ENCODE measurements at places on chromosomes 5 and 9.

DNA sequence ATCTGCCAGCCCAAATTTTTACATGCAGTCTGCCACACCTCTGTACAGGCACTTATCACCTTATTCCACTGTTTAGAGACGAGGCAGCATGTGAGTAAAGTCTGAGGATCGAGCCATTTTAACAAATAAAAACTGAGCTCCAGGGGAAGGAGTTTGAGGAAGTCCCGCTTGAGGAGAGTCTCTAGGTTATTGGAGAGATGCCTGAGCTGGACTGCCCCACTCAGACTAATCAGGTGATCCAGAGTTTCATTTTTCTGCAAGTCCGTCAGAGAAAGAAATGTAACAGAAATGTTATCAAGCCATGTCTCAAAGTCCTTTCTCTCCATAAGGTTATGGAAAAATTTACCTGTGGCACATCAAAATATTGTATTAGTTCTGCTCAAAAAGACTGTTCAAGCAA is 5.3 kb downstream of the FBXW2 start:
- no peak for DNase-seq

- no peak for DNase-seq
These were observed 290.5 kb downstream of the DOCK8 start for GRCh38 chr9:504921-505740.

GRCh38 chr5:143886096-143886495 is 74.1 kb downstream of the HMHB1 start:
- DNase-seq = no peak

GRCh38 chr5:155591273-155591672 is 577.7 kb downstream of the KIF4B start:
- DNase-seq = no peak

GRCh38 chr5:150710165-150710564 is 9.3 kb upstream of the RBM22 start:
- DNase-seq = no peak

DNA sequence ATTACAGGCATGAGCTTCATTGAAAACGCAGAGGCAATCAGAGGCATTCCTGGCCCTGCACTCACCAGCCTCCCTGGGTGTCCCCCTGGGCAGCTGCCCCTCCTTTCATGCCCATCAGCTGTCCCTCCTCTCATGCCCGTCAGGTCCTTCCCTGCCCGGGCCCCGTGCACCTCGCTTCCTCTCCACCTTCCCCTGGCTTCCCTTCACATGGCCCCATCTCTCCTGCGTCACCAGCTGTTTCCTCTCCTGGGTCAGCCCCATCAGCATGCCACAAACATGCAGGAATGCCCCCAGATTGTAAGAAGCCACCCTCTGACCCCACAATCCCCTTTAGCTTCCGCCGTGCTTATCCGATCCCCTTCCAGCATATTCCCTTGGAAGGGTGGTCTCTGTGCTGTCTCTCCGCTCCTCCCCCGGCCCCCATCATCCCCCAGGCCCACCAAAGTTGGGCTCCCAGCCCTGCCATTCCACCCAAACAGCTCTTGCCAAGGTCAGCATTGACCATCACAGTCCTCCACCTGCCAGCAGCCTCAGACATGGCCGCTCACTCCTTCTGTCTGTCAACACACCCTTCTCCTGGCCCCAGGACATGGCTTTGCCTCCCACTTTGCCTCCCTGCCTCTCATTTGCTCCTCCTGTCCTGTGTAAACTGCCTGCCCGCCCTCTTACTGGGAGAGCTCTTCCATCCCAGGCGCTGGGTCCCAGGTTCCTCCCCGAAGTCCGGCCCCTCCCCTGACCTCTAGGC is 98.6 kb upstream of the IER5L start:
- DNase-seq = no peak

GRCh38 chr9:71368157-71368556 is 246.7 kb upstream of the TRPM3 start:
- no peak for DNase-seq

DNA sequence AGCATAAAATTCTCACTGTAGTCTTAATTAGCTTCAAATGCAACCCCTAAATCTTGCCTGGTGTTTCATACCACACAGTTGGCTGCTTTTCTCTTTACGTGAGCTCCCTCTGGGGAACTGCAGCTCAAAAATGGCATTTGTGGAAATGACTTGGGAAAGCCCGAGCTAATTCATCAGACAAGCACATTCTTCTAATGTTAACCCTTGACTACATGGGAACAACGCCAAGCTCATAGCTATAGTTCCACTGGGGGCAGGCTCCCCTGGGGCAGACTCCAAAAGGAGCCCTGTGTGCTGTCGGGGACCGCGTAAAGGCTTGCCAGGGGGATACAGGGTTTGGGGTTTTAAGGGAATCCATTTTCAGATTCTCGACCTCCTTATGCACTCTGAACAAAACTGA is 301.4 kb upstream of the DAP start:
- DNase-seq = no peak

- no peak for DNase-seq
These were observed 52.1 kb downstream of the BARX1 start for GRCh38 chr9:93902780-93903655.

- no peak for DNase-seq
These were observed 509.5 kb upstream of the PAPPA start for GRCh38 chr9:115643948-115644727.

DNA sequence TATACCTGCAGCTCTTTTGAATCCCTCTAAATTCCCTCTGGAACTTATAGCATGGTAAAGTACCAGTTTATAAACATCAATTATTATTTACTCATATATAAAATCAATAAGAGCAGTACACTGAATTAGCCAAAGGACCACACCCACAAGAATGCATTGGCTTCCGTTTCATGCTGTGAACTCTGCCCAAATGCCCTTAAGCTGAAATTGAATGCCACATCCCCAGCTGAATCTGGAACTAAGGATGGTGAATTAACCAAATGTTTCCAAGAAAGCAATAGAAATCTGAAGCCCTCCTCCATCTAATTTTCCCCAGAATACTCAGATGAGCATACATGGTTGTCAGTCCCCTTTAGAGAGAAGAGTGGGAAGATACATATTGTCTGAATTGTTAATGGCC is 436.4 kb upstream of the FTMT start:
- no peak for DNase-seq

- DNase-seq = no peak
These were observed 93.6 kb upstream of the OTULINL start for GRCh38 chr5:14487897-14488570.

- DNase-seq = no peak
These were observed 9.9 kb downstream of the HSPA9 start for GRCh38 chr5:138565100-138565821.

DNA sequence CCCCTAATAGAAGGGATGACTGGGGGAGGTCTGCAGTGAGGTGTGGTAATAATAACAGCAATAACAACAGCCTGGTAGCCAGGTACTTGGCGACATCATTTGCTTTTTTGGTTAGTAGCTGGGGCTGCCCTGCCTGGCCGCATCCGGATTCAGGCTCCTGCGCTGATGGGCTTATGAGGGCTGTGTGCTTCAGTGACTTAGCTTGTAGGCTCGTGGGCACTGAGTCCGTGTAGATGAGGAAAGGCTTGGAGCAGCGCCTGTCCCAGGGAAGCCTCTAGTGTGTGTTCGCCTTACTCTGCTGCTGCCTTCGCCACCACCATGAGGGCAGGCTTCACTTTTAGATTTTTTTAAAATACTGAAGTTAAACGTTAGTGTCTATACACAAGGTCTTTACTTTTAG is 4.5 kb downstream of the NDUFS6 start:
- no peak for DNase-seq

DNA sequence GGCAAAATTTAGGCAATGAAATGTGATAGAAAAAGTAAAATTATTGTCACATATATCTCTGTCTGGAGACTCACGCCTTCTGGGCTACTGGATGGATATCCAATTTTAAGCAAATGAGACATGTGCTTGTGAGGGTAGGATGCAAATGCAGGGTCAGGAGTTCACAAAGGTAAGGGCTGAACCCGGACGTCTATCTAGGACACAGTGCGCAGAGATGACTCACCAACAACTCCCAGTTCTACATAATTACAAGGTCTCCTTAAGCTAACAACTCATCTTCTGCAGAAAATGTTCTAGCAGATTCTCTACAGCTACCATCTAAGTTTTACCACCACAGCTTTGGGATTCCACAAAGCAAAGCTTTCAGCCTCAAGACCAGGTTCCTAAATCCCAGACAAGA is 160.5 kb downstream of the ENTREP1 start:
- DNase-seq = no peak

DNA sequence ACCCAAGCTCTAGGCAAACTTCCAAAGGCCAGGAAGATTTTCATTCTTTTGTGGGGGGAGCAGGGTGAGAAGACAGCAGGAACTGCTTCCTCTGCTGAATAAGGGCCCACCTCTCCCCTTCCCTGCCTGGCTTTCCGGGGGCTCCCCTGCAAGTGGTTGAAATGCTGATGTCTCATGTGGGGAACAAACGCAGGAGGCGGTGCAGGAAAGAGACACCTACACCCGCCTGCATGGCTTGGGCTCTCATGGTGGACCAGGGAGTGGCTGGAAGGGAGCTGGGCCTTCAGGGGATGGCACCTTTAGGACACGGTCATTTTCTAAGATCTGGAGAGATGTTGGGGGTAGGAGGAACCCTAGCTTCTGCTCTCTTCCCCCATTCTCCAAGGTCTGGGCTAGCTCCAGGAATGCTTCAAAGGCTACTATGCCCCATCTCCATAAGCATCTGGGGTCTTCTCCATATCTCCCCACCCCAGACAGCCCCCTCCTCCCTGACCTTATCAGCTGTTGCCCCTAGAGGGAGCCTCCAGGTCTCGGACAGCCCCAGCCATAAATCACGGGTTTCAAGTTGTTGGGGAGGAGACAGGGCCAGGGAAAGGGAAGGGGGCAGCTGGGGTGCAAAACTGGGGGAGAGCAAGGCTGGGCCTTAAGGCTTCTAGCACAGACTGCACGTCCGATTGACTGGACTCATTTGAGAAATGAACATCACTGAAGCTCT is 76.6 kb downstream of the PSD2 start:
- DNase-seq = no peak

DNA sequence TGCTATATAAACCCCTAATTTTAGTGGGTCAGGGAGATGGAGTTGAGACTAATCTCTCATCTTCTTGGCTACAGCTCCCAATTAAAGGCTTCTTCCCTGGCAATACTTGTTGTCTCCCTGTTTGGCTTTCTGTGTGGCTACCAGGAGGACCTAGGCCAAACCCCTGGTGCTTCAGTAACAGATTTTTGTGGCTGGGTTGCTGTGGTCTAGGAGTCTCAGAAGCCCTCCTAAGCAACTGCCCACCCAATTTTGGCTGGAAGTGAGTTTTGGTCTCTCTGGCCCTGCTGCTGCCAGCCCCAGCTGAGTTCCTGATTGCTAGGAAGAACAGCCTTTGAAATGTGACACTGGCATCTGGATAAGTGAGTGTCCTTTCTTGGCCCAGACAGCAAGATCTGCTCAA is 9.8 kb downstream of the RIGI start:
- DNase-seq = no peak

GRCh38 chr9:9004810-9005209 is 1205.2 kb upstream of the DMAC1 start:
- DNase-seq = no peak

DNA sequence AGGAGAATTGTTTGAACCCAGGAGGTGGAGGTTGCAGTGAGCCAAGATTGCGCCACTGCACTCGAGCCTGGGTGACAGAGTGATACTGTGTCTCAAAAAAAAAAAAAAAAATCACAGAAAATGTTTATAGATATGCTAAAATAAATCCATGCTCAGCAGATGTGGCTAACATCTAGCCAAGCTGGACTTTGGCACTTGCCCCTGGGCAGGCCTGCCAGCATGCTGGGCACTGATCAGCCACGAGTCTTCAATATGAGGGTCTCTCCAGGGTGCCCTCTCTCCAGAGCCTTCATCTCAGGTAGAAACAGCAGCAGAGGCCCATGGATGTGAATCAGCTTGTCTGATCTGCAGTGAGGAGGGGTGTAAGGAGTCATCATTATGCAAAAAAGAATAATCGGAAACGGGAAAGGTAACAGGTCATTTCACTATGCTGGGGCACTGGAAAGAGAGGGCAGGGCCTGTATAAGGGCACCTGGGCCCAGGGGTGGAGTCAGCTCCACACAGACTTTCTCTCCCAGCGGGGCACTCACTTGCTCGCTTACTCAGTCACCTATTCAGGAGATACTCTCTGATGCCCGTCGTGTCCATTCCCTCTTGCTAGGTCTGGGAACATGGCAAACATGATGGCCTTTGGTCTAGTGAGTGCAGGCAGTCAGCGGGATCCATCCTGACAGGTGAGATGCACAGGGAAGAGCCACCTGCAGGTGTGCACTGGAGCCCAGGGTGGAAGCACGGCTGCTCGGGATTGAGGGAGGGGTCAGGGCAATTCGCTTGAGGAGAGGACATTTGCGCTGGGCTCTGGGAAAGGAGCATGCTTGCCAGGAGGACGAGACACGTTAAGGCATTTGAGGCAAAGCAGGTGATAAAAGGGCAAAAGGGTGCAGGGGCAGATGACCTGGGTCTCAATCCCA is 17.1 kb downstream of the RNF44 start:
- DNase-seq = no peak

- no peak for DNase-seq
These were observed 421 bp downstream of the RUSC2 start for GRCh38 chr9:35490155-35490909.

DNA sequence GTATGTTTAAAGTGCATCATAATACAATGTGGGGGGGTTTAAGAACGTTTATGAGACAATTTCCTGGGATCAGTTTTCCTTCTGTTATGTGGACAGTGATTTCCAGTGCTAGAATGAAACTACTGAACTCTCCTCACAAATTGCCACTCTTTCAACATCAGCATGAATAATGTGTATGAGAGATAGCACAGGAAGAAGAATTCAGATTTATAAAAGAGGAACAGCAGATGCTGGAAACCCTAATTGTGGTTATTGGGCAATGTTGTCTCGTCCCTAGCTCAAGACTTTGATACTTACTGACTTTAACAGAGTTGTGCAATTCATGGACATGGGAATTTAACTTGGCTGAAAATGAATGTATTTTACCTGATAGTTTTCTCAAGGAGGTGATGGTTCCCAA is 410.8 kb upstream of the MEF2C start:
- no peak for DNase-seq

GRCh38 chr5:59819806-59820205 is 73.7 kb downstream of the PDE4D start:
- no peak for DNase-seq

- no peak for DNase-seq
These were observed 212.2 kb upstream of the SLC24A2 start for GRCh38 chr9:20001058-20001457.

GRCh38 chr5:67238191-67238590 is 41.6 kb upstream of the CD180 start:
- no peak for DNase-seq

DNA sequence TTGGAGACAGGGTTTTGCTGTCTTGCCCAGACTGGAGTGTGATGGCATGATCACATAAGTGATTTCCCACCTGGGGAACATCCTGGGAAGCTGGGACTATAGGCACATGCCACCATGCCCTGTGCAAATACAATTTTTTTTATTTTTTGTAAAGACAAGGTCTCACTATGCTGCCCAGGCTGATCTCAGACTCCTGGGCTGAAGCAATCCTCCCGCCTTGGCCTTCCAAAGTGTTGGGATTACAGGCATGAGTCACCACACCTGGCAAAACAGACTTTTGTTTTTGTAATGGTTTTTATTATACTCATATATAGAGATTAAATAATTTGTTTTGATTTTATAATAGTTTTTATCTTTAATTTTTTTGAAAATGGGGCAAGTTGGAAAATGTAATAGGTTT is 14.7 kb downstream of the DNAJC25 start:
- DNase-seq = no peak

- no peak for DNase-seq
These were observed 199.3 kb upstream of the PTGER4 start for GRCh38 chr5:40480392-40480791.
